ENCODE measurements at places on chromosomes 7 and 10.

DNA sequence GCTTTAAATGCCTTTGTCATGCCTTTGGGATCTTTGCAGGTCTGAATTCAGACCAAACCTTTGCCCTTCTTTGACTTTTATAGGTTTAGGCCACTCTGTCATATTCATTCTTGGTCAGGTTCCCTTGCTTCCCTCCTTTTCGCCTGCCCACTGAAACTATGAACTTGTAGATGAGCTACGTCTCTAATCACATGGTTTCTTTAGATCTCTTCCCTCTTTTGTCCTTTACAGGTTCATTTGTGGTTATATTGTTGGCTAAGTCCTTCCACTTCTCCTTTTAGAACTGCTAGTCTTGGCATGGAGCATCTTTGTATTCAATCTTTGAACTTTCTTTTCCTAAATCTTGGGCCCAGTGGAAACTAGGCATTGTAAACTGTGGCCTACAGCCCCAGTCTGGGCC lies 104.0 kb upstream of the ZEB1 start:
- no peak for DNase-seq

DNA sequence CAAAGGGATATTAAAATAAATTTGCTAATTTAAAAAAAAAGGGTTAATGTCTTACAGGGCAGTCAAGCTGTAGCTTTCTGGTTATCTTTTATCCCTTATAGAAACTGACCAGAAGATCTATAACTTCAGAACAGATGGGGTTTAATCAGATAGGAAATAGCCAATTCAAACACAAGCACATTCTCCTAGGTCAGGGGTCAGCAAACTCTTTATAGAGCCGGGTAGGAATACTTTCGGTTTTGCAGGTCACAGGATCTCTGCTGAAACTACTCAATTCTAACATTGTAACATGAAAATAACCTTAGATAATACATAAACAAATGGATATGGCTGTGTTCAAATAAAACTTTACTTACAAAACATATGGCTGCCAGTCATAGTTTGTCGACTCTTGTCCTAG lies 479.8 kb downstream of the ADRA2A start:
- no peak for DNase-seq

DNA sequence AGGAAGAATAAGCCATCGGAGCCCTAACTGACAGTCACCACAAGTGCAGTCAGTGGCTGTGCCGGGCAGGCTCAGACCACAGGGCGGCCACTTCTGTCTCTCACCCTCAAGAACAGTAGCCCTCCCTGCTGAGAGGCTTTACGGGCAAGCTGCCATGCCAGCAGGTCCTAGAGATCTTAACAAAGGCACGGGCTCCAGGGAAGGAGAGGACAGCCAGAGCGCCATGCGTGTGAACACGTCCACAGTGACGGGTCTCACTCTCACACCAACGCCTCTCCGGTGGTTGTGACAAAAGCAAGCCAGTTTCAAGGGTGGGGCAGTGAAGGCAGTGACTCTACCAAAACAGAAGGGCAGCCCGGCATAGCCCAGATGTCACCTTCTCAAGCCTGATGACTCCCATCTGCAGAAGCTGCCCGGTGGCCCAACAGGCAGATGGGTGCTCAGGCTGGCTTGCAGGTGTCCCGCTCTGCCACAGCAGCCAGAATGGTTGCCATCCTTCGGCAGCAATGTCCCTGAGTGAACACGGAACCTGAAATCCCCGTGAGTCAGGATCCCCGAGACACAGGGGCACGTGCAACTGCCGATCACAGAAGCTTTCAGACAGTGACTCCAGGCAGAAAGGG lies 102.0 kb downstream of the FAM53B start:
- DNase-seq: no peak

- DNase-seq: peak; percentile 42
Measured at GRCh38 chr7:27147199-27148030, at the start of gene HOXA6. HOXA6 (minus strand) TSS chr7:27147774; CDS start chr7:27147749, 25 bp downstream.

DNA sequence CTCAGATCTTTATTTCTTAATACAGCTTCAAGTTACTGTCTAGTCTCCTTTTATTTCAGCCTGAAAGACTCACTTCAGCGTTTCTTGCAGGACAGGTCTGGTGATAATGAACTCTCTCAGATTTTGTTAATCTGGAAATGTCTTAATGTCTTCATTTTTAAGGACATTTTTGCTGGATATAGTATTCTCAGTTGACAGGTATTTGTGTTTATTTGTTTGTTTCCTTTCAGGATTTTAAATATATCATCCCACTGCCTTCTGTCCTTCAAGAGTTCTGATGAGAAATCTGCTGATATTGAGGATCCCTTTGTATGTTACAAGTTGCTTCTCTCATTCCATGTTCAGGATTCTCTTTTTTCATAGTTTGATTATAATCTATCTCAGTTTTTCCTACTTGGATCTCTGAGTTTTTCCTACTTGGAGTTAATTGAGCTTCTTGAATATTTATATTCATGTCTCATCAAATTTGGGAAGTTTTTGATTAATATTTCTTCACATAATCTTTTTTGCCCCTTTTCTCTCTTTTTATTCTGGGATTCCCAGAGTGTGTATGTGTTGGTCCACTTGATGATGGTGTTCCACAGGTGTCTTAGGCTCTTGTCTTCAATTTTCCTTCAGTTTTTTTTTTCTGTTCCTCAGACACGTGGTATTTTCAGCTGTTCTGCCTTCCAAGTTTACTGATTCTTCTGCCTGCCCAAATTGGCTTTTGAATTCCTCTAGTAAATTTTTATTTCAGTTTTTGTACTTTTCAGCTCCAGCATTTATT lies 49.9 kb downstream of the PTEN start:
- DNase-seq: no peak

DNA sequence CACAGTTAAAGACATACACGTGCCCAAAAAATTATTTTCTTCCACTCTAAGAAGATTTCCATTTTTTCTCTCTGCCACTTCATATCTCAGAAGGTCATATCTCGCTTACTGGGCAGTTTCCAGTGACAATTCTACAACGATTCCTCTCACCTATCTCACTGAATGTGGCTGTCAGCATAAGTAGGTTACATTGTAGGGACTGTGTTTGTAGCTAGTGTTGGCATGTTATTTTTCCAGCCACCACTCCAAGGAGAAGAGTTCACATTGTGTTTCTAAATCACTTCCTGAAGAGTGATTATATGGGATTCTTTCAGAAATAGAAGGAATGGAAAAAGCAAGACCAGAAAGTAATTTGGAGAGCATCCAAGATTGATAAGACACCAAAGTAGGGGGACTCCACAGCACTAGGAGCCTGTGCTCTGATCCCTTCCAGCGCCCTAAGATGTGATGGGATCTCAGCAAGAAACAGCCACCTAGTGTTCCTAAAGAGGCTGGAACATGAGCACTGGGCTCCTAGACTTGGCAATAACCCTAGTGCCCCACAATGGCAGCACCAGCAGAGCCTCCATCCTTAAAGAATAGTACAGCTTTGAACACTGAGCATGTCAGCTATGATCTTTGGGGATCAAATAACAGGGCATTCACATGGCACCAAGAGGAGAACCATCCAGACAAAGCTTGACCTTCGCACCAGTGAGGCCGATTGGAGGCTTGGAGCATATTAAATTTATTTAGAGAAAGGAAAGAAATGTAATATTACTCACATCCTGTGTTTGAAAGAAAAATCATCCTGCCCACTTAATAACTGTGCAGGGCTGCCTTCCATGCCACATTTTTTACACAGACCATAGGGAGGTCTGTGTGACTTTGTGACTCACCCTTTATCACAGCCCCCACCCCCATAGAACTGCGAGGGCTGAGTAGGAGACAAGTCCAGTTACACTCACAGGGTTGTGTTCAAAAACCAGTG lies 51.8 kb downstream of the CAV1 start:
- peak; percentile 94 for DNase-seq

DNA sequence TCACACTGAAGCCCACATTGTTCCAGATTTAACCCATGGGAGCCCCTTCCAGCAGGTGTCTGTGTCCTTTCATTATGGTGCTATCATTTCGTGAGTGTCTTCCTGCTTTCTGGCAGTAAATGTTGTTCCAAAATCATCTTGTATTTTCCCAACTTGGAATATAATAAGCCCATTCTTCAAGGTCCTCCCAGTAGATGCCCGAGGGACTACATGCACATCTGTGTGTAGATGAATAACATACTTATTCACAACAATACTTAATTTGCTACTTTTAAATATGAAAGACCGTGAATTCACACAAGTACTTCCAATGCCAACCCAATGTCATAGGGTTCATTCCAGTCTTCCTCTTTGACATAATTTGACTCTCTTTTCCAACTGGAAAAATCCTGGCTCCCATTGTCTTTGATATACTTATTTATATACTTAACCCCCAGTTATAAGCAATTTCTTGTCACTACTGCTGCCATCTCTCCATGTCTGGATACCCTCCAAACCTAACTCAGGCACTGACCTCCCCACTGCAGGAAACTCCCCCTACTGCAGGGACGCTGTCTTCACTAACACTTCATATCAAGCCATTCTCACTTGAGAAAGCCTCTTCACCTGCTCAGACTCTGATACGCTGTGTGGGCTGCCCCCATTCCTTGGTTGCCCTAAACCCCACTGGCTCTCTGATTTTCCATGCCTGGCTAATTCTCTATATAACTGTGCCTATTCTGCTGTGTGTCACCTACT lies 1119.2 kb downstream of the CNTNAP2 start:
- DNase-seq: no peak

GRCh38 chr10:113583571-113583970 lies 30.7 kb downstream of the HABP2 start:
- DNase-seq: no peak

DNA sequence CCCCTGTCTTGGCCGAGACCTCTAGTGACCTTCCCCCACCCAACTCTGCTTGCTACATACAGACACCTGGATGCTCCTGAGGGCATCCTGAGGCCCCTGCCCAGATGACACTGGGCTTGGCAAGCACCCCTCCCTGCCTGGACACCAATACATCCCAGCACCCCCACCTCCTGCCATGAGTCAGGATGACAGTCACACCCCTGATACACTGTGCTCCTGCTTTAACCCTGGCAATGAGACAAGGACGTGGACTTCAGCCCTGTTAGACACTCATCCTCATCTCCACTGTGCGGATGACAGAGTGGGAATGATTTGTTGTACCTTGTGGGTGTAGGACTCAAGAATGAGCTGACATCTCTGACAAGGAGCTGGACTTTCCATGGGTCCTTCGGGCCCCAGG lies 186.3 kb upstream of the ADCY1 start:
- DNase-seq: no peak

DNA sequence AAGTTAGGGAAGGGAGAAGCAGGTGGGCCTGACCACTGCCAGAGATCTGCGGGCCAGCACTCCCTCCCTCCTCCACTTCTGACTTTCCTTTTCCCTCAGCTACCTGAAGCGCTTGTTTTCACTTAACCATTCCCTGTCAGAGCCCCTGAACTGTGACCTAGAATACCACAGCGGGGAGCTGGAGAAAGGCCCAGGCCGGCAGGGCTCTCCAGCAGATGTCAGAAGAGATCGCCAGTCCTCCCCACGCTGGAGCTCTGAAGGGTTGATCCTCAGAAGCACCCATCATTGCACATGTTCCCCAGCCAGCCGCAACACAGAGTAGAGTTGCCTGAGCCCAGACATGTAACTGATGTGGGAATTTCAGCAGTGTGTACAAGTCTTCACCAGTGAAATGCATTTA lies 44.4 kb upstream of the GAD2 start:
- no peak for DNase-seq

DNA sequence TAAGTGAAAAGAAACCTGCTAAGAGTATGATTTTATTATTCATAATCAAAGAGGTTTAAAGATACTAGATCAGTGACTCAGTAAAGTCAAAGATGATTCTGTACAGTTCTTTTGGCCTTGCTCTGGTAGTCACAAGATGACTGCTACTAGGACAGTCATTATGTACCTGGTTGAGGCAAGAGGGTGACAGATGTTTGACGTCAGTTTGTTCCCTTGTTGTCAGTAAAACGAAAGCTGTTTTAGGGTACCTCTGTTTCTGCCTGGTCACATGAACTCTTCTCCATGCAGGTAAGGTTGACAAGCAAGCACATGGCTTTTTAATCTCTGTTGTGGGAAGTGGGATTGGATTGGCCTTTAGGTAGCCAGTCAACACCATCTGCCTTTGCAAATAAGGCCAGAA lies 308.0 kb downstream of the EXOC4 start:
- no peak for DNase-seq

GRCh38 chr10:29681676-29682448 lies 47.1 kb upstream of the SVIL start:
- no peak for DNase-seq

- DNase-seq: peak; percentile 63
Measured at GRCh38 chr10:89085153-89085552, 94.6 kb downstream of the FAS start.

GRCh38 chr7:151038951-151039849 lies 9.1 kb upstream of the ASIC3 start:
- peak; percentile 79 for DNase-seq

- DNase-seq: peak; percentile 36
Measured at GRCh38 chr7:21616796-21617436, 74.1 kb downstream of the DNAH11 start.

- DNase-seq: no peak
Measured at GRCh38 chr7:110718503-110719205, 372.3 kb upstream of the LRRN3 start.

- DNase-seq: peak; percentile 99
Measured at GRCh38 chr10:103645141-103646054, 151.9 kb downstream of the NEURL1 start.

- DNase-seq: no peak
Measured at GRCh38 chr10:128071417-128071782, 54.8 kb downstream of the MKI67 start.

DNA sequence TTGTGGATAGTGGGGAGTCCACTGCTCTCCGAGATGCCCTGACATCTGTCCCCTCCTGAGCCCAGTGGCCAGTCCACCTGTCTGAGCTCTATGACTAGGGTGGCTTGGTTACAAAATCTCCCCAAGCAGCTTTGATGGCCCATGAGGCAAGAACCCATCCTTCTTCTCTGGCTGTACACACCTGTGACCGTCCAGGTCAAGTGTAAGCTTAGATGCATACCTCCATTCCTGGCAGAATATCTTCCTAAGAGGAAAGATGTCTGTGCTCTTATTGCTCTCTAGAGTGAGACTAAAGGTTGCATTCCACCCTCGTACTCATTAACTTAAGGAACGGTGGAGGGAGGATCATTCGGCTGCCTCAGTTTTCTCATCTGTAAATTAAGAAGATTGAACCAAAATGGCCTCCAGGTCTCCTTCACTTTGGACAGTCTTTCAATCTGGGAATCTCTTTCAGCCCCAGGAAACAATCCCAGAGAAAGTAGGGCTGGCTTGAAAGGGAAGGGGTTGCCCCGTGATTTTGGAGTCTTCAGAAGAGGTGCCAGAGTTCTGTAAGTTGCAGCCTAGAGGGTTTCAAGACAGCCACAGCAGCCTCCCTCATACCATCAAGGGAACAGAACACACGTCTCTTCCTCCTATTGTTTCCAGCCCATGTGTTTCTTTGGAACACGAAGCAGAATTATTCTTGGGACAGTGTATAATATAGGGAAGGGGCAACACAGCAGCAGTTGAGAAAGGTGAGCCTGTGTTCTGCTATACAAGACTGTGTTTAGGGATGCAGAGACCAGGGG lies 5.5 kb downstream of the HOXA4 start:
- DNase-seq: no peak

- peak; percentile 33 for DNase-seq
Measured at GRCh38 chr10:115826396-115826795, 446.6 kb downstream of the GFRA1 start.

- DNase-seq: no peak
Measured at GRCh38 chr10:71476228-71477011, 79.7 kb downstream of the CDH23 start.

GRCh38 chr7:3705258-3705657 lies 404.2 kb downstream of the SDK1 start:
- DNase-seq: no peak

All from AG10803 (cell line).